ENCODE measurements at places on chromosomes 6 and 20.

DNA sequence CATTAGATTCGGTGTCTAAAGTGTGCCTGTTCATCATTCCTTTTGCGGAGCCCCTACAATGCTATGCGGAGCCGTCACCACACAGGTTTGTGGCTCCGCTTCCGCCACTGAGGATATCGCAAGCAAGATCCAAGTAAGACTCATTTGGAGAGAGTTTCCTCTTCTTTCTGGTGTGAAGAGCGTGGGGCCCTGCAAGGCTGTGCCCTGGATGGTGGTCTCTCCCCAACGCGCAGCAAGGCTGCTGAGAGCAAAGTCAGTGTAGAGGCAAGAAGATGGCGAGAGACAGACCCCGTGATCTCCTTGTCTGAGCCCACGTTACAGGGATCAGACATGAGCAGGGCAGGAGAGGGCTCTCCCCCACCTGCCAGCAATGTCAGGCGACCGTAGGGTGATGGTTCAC, 96.3 kb upstream of the AFDN start:
- no peak for DNase-seq

DNA sequence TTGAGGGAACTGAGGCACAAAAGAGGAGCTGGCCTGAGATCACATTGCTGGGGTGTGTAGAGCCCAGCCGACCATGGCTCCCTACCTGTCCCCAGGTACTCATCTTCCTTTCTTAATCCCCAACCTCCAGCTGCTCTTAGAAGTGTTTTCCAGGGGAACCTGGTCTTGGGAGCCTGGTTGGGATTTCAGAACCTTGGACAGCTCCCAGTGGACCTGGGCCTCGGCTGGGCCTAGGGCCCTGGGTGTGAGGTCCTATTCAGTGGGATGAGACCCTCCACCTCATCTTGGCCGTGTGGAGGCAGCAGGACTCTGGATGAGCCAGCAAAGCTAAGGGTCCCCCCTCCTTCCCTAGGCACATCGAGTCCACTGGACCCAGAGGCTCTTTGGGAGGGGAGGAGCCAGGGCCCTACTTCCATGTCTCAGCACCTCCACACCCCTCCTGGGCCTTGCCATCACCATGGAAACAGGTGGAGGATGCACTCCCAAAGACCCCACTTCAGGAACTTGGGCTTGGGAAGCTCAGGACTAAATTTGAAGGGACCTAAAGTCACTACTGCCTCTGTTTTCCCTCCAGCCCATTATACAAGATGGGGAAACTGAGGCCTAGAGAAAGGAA, 38.5 kb downstream of the DLGAP4 start:
- DNase-seq = peak; percentile 10

GRCh38 chr6:92181347-92181746, 1238.0 kb downstream of the EPHA7 start:
- no peak for DNase-seq

- no peak for DNase-seq
Measured at GRCh38 chr6:40183902-40184301, 249.6 kb upstream of the MOCS1 start.

- DNase-seq = peak; percentile 42
Measured at GRCh38 chr20:62010551-62011402, 54.9 kb downstream of the TAF4 start.

- DNase-seq = peak; percentile 59
Measured at GRCh38 chr6:26556263-26557070, 18.3 kb downstream of the HMGN4 start.

GRCh38 chr6:37103169-37104039, 66.5 kb upstream of the PIM1 start:
- peak; percentile 13 for DNase-seq

- DNase-seq = no peak
Measured at GRCh38 chr6:169933839-169934698, 182.6 kb downstream of the ERMARD start.

GRCh38 chr6:110360676-110361075, 2.5 kb upstream of the METTL24 start:
- no peak for DNase-seq

DNA sequence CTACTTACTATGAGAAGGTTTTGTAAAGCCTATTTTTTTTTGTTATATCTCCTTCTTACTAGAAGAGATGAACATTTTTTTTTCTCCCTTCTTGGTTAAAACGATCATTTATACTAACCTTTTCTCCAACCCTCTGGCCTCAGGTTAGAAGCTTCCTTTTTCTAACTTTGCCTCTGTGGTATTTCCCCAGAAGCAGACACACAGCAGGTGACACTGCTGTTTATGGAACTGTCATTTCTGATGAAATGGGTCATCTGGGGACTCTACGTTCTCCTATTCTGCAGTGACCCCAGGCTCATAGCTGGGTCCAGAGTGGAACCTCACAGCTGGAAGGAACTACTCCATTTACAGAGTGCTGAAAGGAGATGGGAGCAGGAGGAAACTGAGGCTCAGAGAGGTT, 746.3 kb upstream of the CHD6 start:
- no peak for DNase-seq

DNA sequence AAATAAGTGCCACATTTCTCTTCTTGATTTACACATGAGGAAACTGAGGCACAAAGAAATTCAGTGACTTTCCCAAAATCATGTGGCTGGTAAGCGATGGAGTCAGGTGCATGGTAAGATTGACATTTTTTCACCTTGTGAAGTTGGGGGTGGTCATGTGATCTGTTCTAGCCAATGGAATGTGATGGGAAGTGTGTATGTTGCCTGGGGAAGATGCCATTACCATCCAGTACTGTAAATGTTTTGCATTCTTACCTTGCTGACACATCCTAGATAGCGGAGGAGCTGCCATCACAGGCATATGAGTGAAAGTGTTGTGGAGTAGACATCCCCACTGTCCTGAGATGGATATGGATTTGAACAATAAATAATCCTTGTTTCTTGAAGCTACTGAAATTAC, 499.6 kb upstream of the SULF2 start:
- no peak for DNase-seq

DNA sequence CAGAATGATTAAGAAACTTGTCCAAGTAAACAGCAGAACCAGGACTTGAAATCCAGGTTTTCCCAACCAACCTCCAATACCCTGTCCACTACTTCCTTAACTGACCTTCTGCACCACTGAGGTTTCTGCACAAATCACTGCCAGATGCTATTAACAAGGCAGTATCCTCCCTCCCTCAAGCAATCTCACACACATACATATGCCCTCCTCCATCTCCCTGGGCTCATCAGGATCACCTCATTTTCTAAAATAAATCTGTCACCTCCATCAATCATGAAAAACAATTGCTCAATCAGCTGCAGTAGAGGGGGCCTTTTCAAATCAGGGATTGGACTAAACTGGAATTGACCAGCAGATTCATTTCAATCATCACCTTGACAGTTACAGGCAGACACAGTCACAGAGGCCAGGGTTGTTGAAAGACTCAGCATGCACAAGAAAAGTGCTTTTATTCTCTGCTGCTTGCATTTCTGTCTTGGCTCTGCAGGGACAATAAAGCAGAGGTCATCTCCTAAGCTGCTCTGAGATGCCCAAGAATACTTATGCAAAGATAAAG, 539.4 kb downstream of the PTPRT start:
- no peak for DNase-seq

GRCh38 chr6:137497721-137498463, 3.7 kb upstream of the OLIG3 start:
- no peak for DNase-seq

- no peak for DNase-seq
Measured at GRCh38 chr20:38199501-38200390, 34.7 kb upstream of the TGM2 start.

DNA sequence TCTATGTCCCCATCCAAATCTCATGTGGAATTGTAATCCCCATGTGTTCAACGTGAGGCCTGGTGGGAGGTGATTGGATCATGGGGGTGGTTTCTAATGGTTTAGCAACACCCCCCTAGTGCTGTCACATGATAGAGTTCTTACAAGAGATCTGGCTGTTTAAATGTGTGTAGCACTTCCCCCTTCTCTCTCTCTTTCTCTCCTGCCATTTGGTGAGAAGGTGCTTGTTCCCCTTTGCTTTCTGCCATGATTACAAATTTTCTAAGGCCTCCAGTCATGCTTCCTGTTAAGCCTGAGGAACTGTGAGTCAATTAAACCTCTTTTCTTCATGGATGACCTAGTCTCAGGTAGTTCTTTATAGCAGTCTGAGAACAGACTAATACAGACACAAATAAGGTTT, 165.4 kb downstream of the OGFRL1 start:
- DNase-seq = no peak

DNA sequence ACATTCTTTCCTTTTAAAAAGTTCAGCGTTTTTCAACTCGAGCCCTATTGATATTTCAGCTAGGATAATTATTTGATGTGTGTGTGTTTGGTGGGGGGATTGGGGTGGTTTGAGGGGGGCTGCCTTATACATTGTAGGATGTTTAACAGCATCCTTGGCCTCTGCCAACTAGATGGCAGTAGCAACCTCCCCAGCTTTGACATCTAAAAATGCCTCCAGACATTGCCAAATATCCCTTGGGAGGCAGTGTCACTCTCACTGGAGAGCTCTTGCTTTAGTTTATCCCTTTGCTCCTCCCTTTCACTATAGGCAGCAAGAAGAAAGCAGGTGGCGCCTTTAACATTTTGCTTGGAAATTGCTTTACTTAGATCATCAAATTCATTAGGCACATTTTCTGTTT, 14.6 kb upstream of the TP53TG5 start:
- DNase-seq = no peak

GRCh38 chr6:37077905-37078296, 72.4 kb downstream of the FGD2 start:
- DNase-seq = no peak

DNA sequence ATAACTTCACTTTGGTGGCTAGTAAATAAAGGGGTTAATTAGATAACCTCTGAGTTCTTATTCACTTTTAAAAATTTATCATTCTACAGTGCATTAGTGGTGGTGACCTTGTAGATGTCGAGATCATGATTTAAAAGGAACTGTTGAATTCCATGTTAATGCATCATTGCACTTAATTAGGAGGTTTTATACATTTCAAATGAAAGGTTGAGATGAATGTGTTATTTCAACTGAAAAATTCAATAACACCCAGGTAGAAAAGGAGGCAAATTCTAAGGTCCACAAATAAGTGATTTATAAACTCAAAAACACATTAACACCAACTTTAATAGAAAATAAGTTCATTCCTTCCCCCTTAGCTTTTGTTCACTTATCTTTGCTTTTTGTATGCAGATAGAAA, 58.3 kb upstream of the TMEM170B start:
- no peak for DNase-seq

DNA sequence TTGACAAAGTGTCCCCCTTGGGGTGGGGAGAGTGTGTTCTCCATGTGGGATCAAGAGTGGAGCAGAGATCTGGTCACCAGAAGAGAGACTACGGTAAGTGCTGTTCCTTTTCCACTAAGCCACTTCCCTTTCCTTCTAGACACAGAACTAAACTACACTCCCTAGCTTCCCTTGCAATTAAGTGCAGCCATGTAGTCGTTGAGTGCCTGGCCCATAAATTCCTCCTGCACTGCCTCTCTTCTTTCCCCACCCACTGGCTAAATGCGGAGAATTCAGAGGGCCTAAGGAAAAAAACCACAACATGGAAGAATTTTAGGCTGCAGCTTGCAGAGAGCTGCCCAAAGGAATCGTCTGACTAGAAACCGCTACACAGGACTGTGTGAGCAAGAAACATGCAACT, 1.5 kb downstream of the WDR27 start:
- DNase-seq = no peak

DNA sequence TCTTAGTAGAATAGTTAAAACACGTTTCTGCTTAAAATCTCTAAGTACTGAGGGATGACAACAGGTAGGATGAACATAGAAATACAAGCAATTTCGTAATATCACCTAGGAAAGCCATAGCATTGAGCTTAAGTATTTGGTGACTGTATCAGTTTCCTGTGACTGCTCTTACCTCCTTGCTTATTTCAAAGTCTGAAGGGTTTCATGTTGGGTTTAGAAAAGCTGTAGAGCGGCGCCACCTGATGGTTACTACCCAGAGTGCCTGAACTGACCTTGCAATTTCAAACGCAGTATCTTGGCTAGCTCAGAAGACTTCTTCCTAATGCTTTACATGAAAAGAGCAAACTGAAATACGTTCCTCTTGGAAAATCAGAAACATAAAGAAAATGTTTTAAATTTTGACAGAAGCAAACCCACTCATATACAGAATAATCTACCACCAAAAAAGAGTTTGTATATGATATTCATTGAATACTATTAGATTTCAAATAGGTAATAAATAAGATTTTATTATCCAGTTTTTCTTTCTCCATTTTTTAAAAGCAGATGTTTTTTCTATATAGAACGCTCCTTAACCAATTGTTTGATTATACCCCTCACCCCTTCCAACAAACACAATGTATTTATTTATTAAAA, 82.3 kb upstream of the RIPOR2 start:
- DNase-seq = peak; percentile 66

GRCh38 chr6:168222115-168223043, 97.2 kb downstream of the DACT2 start:
- no peak for DNase-seq

DNA sequence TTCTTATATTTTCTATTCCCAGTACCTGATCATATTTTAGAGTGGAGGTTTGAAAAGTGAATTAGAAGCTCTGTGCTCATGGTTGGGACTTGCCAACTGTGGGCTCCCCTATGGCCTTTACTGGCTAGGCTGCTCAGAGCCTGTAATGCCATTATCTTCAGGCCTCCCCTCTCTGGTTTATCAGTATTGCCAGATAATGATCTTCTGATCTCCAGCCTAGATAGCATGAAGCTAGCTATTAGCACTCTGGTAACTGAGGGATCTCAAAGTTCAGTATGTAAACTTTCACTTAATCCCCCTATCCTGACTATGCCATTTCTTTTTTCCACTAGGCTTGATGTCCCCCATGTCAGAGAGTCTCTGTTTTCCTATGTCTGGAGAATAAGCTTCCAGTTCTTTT, 393.7 kb upstream of the CITED2 start:
- DNase-seq = no peak

DNA sequence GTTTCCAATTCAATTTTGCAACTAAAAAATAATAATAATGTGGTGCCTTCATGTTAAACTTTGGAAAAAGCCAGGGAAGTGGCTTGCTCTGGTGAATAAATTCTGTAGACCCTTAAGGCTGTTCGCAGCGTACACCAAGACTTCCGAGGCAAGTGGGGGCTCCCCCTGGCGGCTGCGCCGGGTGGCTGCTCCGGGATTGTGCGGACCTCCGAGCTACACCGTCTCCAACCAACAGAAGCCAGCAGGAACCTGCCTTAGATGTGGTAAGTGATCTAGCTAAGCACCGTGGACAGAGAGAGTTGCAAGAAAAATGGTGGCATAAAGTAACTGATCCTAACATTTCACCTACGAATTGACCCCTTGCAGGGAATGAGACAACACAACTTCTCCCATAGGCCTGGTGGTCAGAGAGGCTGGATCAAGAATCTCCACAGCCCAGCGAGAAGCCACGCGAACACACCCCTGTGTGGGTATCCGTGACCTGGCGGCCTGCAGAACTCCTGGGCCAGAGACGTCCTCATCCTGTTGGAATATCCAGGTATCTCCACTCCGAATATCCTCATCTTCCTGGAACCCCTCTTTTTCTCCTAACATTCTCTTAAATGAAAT, 69.6 kb downstream of the TBXT start:
- peak; percentile 56 for DNase-seq
